ENCODE measurements at places on chromosomes 5 and 9. TPM values are rescaled to one million over a fixed set of nuclear protein-coding genes. Genes with fewer than 3 reads are reported as not detected.

GRCh38 chr9:92324889-92325268, 271 bp downstream of the NOL8 start:
- peaks cover 30% of the 10 kb centered on the region for H3K4me1 ChIP-seq
- no peaks in the 10 kb centered on the region for H3K36me3 ChIP-seq
- H3K27ac ChIP-seq: peak overlapping the region; percentile 99
- peak overlapping the region; percentile 99 for H3K4me3 ChIP-seq

- H3K4me3 ChIP-seq: no peak overlapping the region
- H3K36me3 ChIP-seq: no peaks in the 10 kb centered on the region
- H3K4me1 ChIP-seq: no peaks in the 10 kb centered on the region
- H3K27ac ChIP-seq: no peak overlapping the region
- DNase-seq: no peak
Measured at GRCh38 chr5:41410737-41411136, 99.7 kb downstream of the PLCXD3 start.

Gene IRX2
- total RNA-seq: 42.5 TPM

GRCh38 chr5:78482948-78483347, 122.5 kb downstream of the SCAMP1 start:
- H3K4me3 ChIP-seq: no peak overlapping the region
- peaks cover 8% of the 10 kb centered on the region for H3K36me3 ChIP-seq
- no peaks in the 10 kb centered on the region for H3K4me1 ChIP-seq
- no peak for DNase-seq
- H3K27me3 ChIP-seq: no peaks in the 10 kb centered on the region

DNA sequence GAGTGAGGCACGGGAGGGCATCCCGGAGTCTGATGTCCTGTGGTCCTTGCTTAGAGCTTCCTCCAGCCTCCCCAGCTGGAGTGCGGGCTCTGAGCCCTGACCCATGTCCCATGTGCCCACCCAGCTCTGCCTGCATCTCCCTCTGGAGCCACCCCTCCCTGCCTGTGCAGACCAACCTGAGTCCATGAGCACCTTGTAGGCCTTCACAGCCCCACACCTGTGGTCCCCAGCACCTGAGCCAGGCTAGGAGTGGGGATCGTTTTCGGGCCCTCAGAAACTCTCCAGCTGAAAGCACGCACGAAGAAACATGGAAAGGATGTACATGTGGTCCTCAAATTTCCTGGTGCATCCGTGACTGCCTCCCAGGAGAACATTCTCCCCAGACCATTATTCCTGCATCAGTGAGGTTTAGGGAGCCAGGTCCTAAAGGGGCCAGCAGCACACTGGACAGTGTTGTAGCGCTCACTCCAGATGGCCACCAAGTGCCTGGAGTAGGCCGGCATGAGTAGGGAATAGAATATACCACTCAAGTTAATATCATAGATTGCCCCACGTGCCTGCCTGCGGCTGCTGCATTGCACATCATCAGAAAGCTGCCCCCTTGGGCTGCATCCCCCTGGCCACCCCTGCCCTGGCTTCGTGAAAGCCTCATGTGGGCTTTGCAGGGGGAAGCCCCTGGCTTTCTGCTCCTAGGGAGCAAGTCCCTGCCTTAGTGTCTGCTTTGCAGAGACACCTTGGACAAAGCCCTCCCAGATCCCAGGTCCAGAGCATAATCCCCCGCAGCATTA, 80.6 kb downstream of the WNK2 start:
- no peaks in the 10 kb centered on the region for H3K27me3 ChIP-seq
- no peak overlapping the region for H3K27ac ChIP-seq
- no peak for DNase-seq
- no peaks in the 10 kb centered on the region for H3K36me3 ChIP-seq
- no peak overlapping the region for H3K4me3 ChIP-seq

Measured in neural crest cell (in vitro differentiated cells).